ENCODE measurements at places on chromosomes 3 and 15. TPM values are rescaled to one million over a fixed set of nuclear protein-coding genes. Genes with fewer than 3 reads are reported as not detected.

DNA sequence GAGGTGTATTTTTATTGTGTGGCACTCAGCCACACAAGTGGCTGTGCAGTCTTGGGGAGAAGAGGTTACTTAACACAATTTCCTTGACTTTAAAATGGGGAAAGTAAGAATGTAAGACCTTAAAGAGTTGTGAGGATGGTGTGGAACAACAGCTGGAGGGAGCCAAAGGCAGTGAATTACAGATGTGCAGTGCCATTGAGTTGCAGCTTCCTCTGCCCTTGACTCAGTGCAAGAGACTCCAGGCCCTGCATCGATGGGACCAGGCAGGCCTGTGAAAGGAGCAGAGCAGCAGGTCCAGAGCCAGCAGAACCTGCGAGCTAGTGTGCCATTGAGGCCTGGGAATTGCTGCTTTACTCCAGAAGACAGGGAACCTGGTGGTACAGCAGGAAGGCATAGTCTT lies 27.2 kb downstream of the EEFSEC start:
- DNase-seq = no peak

DNA sequence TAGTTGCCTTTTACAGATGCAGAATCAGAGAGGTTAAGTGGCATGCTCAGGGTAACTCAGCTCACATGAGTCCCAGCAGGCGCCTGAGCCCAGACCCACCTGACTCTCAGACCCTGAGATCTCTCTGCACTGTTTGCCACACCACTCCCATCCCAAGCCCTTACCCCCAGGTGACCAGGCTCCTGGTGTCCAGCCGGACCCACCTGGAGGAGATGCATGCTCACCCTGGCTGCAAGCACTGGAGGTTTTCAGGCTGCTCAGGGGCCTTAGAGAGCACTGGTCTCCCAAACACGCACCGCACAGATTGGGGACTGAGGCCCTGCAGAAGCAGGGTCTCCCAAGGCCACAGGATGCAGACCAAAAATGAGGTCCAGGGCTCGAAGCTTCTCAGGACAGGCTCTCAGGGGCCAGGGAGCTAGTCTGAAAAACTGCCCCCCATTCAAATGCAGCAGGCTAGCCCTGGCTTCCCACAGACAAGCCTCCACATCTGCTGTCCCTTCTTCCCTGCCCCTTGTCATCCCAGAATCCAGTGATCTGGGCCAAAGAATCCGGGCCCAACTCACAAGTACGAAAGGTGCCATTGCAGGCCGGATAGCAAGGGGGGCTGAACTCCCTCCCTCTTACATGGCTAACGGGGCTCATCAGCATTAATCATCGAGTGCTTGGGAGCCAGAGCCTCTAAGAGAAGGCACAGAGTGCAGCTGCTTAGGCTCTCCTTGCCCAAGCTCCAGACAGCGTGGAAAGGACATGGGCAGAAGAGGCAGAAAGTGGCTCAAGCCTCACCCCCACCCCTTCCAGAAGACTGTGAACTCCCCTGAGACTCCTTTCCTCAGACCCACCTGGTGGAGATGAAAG lies 90.2 kb upstream of the PRR20G start:
- no peak for DNase-seq

Gene MEIS2
- total RNA-seq = 39.8 TPM

Gene SLC9C1
- not detected for total RNA-seq

Gene CTDSPL
- 38.8 TPM for total RNA-seq

- DNase-seq = no peak
Measured at GRCh38 chr3:171200052-171200749, 173.7 kb upstream of the SLC2A2 start.

Gene SST
- total RNA-seq = not detected

- no peak for DNase-seq
Measured at GRCh38 chr3:123365450-123366143, 83.3 kb downstream of the ADCY5 start.

DNA sequence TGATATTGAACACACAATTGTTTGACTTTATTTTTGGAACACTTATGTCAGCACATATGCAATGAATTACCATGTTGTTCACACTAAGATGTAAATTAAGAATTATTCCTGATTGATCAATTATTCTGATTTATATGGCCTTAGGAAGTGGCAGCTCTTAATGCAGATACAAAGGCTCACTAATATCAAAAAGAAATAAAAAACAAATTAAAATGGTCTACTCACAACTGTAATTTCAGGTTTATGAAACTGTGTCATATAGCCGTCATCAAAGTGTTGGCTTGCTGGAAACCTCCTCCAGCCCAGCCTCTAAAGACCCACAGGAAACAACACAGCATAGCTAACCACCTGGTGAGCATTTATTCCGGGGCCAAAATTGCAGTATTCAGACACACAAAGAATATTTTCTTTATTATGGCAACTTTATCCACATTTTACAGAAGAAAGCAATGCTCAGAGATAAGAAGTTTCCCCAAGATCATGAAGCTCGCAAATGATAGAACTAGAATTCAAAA lies 33.4 kb downstream of the PDZRN3 start:
- DNase-seq = no peak

GRCh38 chr15:51782357-51782896 lies 31.0 kb downstream of the TMOD2 start:
- no peak for DNase-seq

DNA sequence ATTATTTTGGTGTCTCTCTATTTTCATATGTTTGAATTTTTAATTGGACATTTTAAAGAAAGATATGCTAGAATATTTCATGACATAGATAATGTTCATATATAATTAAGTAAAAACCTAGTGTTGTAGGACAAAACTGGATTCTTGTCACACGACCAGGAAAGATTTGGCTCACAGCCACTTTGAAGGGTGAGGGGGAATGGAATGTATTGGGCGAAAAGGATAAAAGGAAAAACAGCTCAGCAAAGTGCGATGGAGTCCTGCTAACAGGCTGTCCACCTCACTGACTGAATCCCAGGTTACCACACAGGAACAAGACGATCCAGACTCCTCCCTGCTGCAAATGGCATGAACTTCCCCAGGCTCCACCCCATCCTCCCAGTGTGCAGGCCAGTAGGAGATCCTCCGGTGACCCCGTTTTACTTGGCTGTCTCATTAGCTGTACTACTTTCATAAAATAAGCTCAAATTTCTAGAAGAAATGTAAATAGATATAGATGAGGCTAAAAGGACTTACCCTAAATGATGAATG lies 186.2 kb downstream of the CD47 start:
- DNase-seq = no peak

Gene GOLGA8O
- not detected for total RNA-seq

Gene OR5H2
- not detected for total RNA-seq

DNA sequence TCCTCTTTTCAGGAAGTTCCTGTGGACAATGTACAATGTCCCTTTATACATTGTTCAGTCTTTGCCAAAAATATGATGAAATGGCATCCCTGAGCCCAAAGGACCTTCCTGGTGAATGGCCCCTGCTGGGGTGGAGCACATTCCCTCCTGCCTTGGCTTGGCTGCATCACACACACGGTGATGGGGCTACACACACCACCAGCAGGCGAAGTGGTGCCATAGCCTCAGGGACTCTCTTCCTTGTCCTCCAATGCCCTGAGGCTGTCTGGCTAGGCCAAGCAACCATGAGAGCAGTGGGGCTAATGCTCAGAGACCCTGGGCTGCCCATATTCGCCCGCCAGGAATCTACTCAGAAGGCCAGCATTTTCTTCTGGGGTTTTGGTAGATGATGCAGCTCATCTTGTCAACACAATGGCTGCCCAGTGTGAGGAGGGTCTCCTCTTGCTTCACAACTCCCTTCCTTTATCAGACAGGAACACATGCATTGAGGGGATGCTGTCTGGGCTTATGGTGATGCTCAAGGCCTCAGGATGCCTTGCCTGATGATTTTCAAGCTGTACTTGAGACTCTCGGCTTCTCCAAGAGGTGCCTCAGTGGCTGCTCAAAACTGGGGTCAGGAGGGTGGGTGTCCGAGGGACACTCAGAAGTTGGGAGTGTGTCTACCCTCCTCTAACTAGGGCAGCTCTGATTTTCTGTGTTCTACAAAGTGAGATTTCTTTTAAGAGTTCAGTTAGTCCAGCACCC lies 40.9 kb upstream of the EPHB1 start:
- DNase-seq = no peak

- DNase-seq = no peak
Measured at GRCh38 chr3:77096966-77097890, 57.3 kb downstream of the ROBO2 start.

GRCh38 chr3:111193472-111193871 lies 121.9 kb downstream of the NECTIN3 start:
- DNase-seq = no peak

DNA sequence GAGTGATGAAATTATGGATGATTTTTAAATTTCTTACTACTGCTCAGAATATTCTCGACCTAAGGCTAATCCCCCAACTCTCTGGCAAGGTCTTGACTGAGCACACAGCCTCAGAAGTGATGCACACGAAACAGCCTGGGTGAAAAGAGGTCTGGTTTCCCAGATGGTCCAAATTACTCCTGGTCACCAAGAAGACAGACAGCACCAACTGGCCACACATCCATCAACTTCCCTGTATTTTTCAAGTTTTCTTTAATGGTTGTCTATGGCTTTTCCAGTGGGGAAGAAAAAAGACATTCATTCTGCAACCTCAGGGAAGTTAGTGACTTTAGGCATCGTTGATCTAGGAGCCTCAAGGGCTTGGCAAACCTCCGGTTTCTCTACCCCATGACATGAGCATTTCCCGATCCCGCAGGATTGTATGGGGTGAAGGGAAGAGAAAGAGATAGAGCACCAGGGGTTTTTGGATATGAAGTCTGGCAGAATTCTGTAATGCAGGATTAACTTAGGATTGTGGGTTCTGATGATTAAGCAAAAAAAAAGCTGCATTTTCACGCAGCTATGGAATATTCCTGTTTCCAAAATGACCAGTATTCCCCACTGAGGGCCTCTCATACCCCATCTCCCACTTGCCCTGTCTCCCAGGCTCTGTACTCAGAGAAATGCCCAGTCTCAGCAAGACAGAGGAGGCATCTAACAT lies 62.2 kb downstream of the UMPS start:
- DNase-seq = no peak

GRCh38 chr15:82650046-82650670 lies 3.0 kb upstream of the CPEB1 start:
- no peak for DNase-seq

DNA sequence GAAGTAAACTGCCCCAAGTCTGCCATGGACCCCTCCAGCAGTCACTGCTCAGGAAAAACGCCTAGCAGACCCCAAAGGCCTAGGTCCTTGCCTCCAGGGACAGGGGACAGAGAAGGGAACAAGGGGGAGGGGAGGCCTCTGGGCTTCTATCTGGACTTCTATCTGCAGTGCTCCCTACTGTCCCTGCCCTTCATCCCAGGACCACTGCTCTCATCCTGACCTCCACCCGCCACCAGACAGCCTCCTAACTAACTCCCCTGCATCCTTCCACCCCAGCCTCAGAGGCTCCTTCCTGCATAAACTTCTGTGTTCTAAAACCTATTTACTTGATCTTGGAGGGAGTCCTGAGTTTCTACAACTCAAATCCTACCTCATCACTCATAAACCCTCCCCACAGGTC lies 25.4 kb downstream of the SEMA7A start:
- no peak for DNase-seq

DNA sequence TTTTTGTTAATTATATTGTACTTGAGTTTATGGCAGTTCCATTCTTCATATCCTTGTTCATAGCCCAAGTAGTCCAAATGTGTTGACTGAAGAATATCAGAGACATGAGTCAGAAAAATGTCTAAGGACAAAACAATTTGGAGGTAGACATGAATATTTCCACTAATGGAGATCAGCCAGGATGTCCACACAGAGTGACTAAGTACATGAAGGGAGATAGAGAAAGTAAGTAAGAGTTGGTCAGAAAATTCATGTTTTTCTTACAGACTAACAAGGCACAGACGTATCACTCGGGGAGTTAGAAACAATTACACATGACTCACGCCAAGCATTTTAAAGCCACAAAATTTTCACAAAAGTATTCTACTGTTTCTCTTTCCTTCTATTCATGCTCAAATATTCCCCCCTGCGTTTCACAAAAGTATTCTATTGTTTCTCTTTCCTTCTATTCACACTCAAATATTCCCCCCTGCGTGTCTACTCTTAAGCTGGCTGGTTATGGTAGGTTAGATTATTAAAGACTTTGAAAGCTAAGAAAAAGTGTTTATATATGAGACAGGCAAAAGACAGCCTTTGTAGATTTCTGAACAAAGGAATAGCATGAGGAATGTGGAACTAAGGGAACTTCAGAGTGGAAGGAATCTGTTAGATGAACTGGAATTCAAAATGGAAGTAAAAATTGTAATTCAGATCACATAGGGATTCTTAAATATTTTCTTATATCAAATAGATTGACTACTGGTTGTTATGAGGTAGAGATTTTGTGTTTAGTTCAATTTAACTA lies 648.7 kb upstream of the CCDC54 start:
- peak; percentile 97 for DNase-seq

Gene ADGRG7
- not detected for total RNA-seq

Gene ECE2
- not detected for total RNA-seq

- no peak for DNase-seq
Measured at GRCh38 chr15:99989095-99989494, 255.9 kb upstream of the LYSMD4 start.
